ENCODE measurements at places on chromosomes 13 and 19.

DNA sequence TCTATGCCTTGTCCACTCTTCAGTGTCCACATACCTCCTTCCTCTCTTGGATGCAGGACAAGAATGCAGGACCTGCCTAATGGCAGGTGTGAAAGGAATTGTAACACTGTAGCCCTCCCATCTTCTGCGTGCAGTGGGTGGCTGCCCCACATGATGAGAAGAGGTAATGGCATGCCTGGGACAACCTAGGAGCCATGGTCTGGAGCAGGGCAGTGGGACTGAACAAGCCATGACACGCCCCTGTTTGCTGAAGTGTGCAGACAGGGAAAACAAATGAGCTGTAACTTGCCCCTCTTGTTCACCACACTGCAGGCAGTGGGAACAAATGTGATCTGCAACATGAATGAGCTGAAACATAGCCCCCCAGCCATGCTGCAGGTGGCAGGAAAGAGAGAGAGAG, 192.2 kb downstream of the PCDH17 start:
- DNase-seq, result no peak

DNA sequence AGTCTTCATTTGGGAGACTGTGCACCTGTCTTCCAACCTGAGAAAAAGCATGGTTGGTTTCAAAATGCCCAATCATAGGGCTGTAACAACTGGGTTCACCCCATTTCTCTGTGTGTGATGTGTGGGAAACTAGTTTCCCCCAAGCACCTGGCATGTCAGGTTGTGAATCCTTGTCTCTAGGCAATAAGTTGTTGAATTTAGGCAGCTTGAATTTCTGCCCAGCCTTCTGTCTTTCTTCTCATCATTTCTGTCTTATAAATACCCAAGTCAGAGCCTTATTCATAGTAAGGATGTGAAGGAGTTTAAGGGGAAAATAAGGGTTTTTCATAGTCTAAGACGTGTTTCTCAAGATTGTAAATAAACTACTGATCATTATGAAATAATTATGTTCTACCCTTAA, 170.7 kb upstream of the RNF113B start:
- no peak for DNase-seq

- peak; percentile 13 for DNase-seq
These were observed 497.2 kb downstream of the DIAPH3 start for GRCh38 chr13:59666504-59666903.

GRCh38 chr19:55088543-55089341, 13.1 kb downstream of the EPS8L1 start:
- no peak for DNase-seq

DNA sequence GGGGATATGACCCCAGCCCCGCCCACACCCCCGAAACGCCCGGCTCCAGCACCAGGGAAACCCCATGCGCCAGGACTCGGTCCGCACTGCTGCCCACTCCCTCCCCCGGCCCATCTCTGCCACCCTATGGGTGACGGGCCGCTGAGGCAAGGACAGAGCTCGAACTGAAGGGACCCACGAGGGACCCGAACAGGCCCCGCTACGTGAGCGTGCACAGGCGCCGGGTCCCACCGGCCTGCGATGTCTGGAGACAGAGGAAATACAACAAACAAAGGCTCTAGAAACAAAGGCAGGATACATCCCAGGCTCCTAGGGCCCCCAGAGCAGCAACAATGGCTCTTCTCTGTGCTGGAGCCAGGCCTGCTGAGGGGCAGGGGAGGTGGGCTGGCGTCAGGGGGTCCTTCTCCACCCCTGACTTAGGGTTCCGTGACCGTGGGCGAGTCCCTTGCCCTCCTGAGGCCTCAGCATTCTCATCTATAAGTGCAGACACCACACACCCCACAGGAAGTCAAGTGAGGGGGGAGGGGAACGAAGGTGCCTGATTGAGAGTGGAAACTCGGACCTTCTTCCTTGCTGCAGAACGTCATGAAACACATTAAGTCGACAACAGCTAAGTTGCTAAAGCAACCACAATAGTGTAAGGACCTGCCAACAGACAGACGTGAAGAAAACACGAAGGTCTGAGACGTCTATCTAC, 3.1 kb downstream of the ABHD17A start:
- DNase-seq, result no peak

- DNase-seq, result no peak
These were observed 62.8 kb upstream of the DIAPH3 start for GRCh38 chr13:60226507-60226906.

DNA sequence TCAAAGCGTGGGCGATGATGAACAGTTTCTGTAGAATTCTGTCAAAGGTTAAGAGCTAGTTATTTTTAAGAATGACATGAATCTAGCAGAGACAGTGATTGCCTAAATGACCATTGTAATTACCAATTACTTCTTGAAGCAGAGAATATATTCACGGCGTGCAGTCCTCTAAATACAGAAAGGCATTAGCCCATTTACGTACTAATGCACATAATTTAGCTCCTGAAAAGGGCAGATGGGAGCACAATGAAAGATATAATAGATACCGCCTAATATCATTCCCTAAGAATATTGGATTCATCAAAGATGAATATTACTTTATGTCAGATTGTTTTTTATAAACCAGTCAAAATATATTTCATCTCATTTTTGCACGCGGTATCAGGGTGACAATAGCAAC, 212.4 kb downstream of the URI1 start:
- DNase-seq, result no peak

- DNase-seq, result peak; percentile 98
These were observed at the start of gene MRPL4 for GRCh38 chr19:10251792-10252694. TSS of gene MRPL4 (plus strand) at chr19:10252214. CDS start at chr19:10252254, 40 bp downstream.

DNA sequence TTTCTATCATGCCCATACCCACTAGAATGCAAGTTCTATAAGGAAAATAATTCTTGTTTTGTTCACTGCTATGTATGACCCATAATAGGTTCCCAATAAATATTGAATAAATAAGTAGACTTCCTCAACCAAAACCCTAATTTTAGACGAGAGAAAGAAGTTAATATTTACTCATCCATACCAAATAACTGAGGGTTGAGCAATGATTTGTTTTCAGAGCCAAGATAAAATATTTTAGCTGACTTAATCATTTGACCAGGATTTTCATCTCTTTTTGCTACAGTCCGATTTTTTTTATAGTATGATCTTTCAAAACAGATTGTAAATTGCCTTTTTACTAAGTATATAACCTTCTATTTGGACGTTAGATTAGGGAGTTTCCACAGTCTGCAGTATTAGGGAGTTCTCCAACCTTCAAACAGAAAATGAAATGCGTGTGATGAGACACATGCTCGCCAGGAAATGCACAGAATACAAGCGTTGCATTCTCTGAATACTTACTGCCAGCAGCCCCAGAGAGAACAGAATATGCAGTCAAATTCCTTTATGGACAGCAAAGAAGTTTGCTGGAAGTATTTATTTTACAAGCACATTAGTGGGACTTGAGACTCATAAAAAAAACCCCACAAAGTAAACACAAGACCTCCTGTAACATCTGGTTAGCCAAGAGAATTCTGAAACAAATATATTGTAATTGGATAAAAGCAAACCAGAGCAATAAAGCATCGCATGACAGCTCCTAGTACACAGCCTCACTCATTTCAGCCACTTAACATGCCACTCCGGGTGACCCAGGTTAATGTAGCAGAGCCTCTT, 230.0 kb downstream of the MYO16 start:
- DNase-seq, result no peak

GRCh38 chr13:27523346-27524073, 73.1 kb upstream of the MTIF3 start:
- no peak for DNase-seq

GRCh38 chr13:25844559-25845434, 207.0 kb downstream of the SHISA2 start:
- DNase-seq, result no peak

DNA sequence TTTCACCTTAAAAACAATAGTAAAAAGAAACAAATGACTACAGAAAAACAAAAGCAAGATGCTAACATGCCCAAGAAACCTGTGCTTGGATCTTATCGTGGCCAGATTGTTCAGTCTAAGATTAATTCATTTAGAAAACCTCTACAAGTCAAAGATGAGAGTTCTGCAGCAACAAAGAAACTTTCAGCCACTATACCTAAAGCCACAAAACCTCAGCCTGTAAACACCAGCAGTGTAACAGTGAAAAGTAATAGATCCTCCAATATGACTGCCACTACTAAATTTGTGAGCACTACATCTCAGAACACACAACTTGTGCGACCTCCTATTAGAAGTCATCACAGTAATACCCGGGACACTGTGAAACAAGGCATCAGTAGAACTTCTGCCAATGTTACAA, 6.0 kb downstream of the CKAP2 start:
- no peak for DNase-seq

- DNase-seq, result no peak
These were observed at the start of gene PRKD2 for GRCh38 chr19:46717034-46717715. TSS of gene PRKD2 (minus strand) at chr19:46717114. CDS start at chr19:46716370, 744 bp downstream.

DNA sequence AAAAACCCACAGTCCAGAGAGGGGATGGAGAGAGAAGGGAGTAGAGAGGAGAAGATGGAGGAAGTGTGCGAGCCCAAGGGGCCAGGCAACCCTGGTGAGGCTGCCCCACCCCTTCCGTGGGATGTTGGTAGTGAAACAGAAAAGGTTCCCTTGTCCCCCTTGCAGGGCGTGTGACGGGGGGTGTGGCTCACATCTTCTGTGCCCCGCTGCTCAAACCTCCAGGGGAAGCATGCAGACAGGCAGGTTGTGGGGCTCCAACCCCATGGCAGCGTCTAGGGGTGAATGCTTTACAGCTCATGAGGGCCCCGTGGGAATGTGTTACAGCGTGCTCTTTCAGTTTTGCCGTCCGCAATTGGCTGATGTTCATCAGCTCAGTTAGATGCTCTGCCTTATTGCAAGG, 14.7 kb upstream of the EVI5L start:
- no peak for DNase-seq

- no peak for DNase-seq
These were observed 64.7 kb downstream of the TNFRSF19 start for GRCh38 chr13:23634897-23635296.

GRCh38 chr13:43799191-43799590, 12.4 kb upstream of the ENOX1 start:
- no peak for DNase-seq

DNA sequence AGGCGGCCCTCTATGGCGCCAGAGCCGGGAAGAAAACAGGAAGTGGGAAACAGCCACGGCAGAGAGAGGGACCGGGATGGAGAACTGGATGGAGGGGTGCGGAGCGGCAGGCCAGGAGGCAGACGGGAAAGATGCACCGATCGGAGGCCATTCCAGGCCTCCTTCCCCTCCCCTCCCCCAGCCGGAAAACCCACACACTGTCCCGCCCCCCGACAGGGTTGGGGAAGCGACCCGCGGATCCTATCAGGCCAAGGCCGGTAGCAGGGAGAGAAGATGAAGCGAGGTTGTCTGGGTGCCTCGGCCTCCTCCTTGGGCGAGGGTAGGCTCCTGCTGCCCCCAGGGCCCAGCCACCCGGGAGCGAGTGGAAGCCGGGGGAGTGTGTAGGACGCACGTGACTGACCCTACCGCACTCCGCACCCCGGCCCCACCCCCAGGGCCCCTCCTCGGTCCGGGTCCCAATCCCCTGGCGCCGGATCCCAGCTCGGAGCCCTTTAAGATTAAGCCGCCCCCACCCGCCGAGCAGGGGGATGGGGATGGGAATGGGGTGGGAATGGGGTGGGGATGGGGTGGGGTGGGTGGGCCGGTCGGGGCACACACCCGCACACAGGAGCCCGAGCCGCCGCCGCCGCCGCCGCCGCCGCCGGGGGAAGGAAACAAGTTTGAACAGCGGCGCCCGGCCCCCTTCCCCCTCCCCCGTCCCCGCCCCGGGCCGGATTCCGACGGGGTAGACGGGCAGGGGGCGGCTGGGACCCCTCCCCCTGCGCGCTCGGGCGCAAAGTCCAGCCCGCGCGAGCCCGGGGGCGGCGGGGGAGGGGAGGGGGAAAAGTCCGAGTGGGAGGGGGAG, 1.5 kb downstream of the ERF start:
- DNase-seq, result no peak

DNA sequence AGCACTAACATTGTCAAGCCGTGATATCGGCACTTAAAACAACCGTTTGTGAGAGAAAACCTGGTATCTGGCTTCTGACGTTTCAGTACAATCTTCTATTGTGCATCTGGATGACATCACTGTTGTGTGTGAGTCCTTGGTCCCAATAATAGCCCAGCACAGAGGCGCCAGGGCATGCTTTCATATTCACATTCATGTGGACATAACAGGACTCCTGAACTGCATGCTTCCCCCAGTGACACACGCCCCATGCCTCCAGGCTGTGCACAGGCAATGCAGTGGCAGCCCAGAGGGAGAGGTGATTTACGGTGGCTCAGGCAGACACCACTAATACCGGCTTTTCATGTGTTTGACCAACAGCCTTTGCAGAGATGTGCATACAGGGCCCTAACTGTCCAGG, 58.1 kb downstream of the MRPL57 start:
- no peak for DNase-seq

- DNase-seq, result no peak
These were observed 74.8 kb upstream of the KLHL1 start for GRCh38 chr13:70183041-70183440.

- DNase-seq, result no peak
These were observed 5.7 kb downstream of the POU2F2 start for GRCh38 chr19:42126574-42126973.

- no peak for DNase-seq
These were observed 9.2 kb upstream of the TNFSF14 start for GRCh38 chr19:6679139-6679538.

- no peak for DNase-seq
These were observed 278.0 kb downstream of the FGF9 start for GRCh38 chr13:21948769-21949474.

- no peak for DNase-seq
These were observed 1.3 kb downstream of the TRIP10 start for GRCh38 chr19:6740589-6741343.

- no peak for DNase-seq
These were observed 2.7 kb downstream of the FCHO1 start for GRCh38 chr19:17753976-17754375.

GRCh38 chr13:109130093-109130835, 500.9 kb downstream of the MYO16 start:
- no peak for DNase-seq

DNA sequence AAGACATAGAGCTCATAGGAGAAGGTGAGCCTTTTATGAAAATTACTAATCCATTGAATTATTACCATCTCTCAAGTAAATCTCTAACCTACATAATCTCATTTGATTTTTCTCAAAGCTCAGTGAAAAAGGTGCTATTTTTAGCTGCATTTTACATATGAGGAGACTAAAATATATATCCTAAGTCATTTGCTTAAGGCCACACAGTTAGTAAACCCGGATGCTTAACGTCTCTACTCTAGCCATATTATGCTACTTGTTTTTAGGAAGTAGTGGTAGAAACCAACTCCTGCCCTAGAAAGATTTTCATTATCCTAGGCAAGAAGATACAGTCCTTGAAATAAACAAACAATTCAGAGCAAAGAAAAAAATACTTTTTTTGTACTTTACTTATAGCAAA, 108.9 kb downstream of the RBM26 start:
- DNase-seq, result no peak
